ENCODE measurements at places on chromosomes 2 and 18.

DNA sequence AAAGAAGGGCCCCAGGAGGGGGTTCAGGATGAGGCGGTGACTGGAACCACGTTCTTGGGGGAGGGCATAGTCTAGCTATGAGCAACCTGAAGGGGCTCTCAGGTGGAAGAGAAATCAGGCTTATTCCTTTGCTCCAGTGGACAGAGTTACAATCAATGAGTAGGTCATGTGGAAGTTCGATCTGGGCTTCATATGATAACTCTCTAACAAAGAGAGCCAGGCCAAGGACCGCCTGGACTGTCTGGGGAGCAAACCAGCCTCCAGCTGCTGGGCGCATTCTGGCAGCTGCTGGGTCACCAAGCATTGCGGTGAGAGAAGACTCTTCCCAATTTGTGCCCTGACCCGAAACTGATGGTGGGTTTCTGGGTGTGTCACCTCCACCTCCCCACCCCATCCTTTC is 180.3 kb upstream of the SMAD2 start:
- no peak for DNase-seq

GRCh38 chr2:166568409-166568808 is 74.4 kb upstream of the SCN7A start:
- DNase-seq: no peak

DNA sequence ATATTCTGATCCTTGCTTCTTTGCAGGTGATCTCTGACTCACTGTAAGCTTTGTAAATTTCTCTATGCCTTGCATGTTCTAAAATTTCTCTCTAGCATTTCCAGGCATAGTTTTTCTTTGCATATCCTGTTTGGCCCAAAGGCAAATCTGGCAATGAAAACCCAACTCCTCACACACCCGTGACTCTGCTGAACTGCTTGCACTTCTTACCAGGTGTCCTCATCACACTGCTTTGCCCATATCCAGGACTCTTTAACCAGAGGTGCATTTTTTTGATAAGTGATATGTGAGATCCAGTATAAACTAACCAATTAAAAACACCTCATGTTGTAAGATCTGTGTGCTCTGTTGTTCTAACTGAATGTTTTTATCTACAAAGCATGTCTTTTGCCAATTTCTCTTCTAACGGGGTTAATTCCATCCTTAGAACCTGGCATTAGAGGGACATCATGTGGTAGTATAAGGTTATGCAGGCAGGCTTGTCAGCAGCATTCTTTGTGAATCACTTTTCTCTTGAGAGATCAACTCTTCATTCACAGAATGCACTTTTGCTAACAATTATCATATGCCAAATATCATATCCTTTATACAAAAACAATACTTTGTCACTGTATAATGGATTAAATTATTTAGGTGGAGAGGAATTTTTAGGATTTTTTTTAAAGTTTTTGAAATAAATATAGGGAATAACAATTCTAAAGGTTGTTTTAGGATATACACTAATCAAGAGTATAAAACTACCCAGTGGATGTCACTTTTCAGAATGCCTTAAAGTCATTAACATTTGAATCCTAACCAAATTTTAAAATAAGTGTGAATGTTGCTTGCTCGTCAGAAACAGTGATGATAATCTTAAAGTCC is 20.8 kb upstream of the TMX3 start:
- DNase-seq: peak; percentile 71

GRCh38 chr2:3771576-3771975 is 68.2 kb downstream of the DCDC2C start:
- DNase-seq: no peak

DNA sequence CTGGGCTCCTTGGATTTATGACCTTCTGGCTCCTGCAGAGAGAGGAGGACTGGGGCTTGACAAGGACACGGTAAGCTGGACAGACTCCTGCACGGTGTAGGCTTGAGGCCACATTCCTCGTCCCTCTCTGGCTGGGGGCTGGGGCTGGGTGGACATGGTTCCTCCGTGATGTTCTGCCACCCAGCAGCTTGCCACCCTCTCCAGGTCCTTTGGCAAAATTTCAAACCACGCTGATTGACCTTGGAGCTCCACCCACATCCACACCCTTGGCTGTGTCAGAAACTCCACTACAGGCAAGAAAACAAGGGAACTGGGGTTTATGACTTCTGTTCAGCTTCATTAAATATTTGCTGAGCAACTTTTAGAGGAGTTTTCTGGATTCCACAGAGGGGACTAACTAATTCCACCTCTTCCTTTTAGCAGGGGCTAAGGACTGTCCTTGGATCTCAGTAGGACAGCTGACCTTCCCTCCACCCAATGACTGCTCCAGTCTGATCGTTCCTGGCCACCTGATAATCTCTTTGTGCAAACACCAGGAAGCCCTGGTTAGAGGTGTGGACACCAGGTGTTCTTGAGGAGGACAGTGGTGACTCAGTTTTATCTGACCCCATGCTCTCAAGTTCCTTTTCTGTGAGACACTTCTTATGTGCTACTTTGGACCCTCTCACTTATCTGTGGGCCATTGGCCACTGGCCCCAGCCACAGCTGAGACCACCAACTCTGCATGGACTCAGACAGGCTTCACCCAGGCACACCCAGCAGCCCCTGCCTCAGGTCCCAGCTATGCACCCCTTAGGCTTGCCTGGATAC is 29.3 kb downstream of the GPR55 start:
- no peak for DNase-seq

DNA sequence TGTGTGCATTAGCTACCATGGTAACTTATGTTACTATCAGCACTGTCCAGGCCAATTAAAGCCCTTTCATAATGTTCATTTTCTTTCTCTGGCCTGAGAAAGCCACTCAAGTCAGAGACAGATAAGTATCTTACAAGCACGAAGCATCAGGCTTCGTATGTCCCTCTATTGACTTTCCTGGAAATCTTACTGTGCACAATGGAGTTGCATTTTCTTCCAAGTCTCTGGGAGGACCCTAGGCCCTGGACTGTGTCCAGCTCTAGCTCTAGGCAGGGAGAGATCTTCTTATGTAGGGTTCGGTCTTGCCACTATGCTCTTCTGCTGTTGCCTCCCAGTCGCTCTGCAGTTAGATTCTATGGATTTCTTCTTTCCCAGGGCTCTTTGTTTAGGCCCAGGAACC is 40.0 kb upstream of the ITGA6 start:
- no peak for DNase-seq

DNA sequence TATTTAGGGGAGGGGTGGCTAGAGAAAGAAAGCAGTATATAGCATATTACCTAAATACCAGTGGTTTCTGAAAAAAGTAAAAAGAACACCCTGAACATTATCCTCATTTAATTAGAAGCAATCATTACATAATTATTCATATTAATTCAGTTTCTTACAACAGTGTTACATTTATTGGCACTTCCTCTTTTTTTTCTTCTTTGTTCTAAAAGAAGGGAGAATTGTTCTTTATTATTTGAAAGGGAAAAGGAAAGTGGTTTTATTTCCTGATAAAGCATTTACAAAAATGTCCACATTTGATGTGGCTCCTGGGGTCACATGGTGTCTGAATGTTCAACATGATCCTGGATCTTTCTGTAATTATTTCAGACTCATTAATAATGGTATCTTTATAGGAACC is 254.9 kb upstream of the ZEB2 start:
- DNase-seq: no peak

GRCh38 chr2:135409436-135409835 is 121.6 kb downstream of the ZRANB3 start:
- DNase-seq: no peak

DNA sequence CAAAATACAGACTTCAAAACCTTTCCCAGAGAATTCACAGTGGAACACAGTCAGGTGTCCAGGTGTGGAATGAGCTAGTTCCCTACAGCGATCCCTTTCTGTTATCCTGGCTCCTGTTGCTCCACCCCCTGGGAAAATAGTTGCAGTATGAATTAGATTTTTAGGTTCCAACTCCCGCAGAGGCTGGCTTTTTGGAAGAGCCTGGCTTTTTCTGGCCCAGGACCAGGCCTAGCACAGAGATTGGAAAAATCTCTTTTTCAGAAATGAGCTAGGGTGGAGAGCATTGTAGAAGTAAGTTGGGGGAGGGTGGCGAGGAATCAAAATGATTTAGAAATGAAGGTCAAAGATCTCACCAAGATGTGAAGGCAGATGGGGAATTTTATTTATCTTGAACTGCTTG is 27.1 kb downstream of the COL5A2 start:
- DNase-seq: no peak

DNA sequence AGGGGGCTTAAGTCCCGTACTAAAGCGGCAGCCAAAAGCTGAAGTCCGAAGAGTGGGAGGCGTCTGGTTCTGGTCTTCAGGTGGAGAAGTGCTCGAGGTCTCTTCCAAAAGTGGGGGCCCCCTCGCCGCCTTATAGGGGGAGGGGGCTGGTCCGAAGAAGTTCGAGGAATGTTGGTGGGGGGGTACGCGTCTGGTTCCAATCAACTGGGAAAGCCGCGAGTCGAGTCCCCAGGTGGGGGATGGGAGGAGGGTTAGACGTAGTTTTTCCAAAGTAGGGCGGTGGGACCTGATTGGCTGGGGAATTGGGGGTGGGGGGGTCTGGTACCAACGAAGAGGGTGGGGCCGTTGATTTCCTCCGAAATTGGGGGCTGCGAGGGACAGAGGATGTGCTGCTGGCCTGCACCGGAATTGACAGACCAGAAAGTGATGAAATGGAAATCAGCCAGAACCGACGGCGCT is 594 bp downstream of the ITM2C start:
- peak; percentile 19 for DNase-seq

DNA sequence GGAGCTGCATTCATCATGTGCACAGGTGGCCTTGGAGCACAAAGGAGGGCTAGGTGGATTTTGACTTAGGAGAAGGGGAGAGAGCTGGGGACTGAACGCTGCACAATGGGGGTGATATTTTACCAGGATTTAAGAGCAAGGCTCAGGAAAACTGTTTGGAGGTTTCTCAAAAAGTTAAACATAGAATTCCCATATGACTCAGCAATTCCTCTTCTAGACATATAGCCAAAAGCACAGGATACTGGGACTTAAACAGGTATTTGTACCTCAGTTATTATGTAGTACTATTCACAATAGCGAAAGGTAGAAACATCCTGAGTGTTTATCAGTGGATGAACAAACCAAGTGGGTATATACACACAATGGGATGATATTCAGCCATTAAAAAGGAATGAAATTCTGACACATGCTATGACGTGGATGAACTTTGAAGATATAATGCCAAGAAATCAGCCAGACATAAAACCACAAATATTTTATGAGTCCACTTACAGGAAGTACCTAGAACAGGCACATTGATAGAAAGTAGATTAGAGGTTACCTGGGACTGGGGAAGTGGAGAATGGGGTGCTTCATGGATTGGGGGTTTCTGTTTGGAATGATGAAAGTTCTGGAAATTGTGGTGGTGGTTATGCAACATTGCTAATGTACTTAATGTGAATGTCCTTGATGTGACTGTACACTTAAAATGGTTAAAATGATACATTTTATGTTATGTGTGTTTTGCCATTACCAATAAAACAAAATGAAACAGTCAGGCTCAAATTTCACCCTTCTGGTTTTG is 216.9 kb downstream of the HAUS1 start:
- no peak for DNase-seq

DNA sequence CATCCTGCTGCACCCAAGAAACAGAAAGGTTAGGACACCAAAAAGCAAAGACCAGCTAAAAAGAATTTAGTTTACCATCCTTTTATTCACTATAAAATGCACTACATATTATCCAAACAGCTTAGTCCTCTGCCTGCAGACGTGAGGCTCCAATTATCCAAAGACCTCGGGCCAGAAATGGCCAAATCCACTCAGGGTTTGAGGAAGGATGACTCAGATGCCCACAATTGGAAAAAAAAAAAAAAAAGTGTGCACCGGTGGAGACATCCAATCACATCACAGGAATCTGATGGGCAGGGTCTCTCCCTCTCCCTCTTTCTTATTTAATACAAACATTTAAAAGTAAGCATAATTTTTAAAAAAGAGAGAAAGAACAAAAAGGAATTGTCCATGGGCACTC is 65.7 kb downstream of the TRABD2A start:
- DNase-seq: no peak

- no peak for DNase-seq
Observed at GRCh38 chr18:3139406-3139805, 80.4 kb downstream of the MYOM1 start.

GRCh38 chr2:55581874-55582547 is 35.4 kb downstream of the PPP4R3B start:
- DNase-seq: no peak

DNA sequence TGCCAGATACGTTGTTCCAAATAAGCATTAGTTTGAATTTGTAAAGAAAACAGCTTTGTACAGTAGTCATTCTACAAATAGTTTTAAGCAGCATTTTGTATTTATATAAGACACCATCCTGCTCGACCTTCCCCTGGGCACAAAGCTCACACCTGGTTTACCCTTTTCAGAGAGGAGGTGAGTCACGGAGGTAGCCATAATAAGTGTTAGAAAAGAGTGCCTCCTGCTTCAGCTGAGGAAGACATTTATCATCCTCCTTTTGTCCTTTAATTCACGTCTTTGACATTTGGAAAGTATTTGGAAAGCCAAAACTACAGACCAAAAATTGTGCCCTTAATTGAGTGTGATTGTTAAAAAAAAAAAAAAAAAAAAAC is 6.8 kb downstream of the RAB12 start:
- DNase-seq: peak; percentile 94

- peak; percentile 23 for DNase-seq
Observed at GRCh38 chr2:112891385-112891831, 19.6 kb upstream of the IL37 start.

DNA sequence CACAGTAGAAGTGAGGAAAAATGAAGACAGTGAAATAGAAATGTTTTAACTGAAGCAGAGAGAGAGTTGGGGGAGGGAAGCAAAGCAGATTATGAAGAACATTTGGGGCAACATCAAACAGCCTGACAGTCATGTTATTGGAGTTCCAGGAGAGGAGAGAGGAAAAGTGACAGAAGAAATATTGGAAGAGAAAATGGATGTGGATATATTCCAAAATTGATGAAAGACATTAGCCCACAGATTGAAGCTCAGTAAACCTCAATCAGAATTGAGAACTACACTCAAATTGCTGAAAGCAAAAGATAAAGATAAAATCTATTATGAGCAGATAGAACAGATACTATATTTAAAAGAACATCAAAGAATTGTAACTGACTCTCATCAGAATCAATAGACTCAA is 90.8 kb downstream of the ARHGAP28 start:
- no peak for DNase-seq

GRCh38 chr2:143258126-143258892 is 129.1 kb downstream of the ARHGAP15 start:
- no peak for DNase-seq

DNA sequence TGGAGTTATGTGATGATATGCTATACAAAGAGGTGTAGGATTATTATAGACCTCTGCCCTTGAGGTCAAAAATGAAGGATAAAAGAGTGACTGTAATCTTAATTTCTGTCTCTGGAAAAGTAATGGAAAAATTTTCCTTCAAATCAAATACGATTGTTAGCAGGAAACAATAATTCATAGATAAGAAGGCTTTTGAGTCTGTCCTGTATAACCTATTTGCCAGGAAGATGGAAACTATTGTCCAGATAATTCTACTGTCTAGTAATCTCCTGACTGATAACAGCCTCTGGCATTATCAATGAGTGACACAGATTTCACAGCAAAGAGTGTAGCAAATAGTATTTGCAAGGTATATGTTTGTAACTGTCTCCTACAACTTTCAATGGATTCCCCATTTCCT is 307.8 kb downstream of the MTX2 start:
- DNase-seq: no peak

Data from NCI-H69 (cell line).